Fibroblast of upper back skin (primary cell): ENCODE measurements at places on chromosomes 5 and 9.

GRCh38 chr9:87578625-87579024, 81.0 kb downstream of the DAPK1 start:
- no peak for DNase-seq

GRCh38 chr9:70229579-70229978, 29.2 kb upstream of the SMC5 start:
- DNase-seq: peak; percentile 51

GRCh38 chr5:126267438-126267837, 155.8 kb upstream of the GRAMD2B start:
- DNase-seq: no peak

DNA sequence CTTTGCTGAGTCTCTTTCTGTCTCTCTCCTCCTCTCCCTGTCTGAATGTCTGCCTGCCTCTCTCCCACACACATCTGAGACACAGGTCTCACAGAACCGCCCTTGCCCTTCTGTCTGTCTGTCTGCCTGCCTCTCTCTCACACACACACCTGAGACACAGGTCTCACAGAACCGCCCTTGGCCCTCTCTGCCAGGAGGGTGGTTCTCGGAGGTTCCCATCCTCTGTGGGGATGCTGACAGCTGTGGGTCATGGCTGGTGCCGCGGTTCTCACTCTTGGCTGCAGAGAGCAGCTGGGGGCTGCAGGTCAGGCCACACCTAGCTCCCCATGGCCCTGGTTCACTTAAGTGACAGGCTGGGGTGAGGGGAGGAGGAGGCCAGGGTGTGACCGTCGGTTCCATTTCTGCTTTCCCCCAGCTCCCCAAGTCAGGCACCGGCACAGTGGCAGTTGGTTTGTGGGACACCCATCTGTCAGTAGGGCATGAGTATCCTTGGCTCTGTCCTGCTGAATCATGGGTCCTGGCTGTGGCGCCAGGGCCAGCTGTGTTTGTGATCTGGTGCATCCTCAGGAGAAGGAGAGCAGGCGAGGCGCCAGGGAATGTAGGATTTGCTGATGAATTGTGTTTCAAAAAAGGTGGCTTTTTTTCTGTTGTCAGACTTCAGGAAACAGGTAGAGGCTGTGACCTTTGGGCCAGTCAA, 42.3 kb upstream of the CLPTM1L start:
- DNase-seq: no peak

GRCh38 chr5:56346741-56347535, 113.8 kb upstream of the ANKRD55 start:
- peak; percentile 93 for DNase-seq

DNA sequence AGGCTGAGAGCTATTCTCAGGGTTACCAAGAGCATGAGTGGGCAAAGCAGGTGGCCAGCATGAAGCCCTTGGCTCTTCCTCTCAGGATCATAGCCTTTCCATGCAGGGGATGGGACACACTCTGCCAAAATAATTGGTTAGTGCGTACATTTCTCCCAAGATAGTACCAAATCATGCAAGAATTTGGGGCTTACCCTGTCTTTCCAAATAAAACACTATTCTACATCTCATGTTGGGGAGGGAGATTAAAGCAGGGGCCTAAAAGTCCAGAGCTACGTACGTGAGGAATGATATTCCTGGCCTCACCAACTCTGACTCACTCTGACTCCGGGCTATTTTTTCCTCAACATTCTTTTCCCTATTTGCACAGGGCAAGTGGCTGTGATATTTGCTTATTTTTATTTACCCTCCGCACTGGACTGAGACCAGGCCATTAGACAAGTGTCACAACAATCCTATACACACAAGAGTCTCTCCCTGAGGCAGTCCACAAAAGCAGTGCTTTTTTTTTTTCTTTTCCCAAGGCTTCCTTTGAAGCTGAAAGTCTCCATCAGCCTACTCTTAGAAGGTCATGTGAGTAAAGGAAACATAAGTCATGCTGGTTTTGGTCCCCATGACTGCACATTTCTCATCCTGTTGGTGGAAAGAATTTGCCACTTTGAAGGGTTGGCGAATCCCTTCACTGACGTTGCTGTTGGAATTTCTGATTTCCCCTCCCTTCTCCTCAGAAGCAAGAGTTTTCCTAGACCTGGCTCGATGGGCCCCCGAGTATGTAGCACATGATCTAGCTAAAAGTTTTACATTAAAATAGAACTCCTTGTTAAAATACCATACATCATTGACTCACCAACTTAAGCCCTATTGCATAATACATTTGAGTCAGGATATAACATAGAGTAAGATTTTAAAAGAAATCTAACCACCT, 40.0 kb downstream of the TMEM252 start:
- peak; percentile 47 for DNase-seq

GRCh38 chr9:17017931-17018491, 116.8 kb upstream of the CNTLN start:
- DNase-seq: peak; percentile 73

DNA sequence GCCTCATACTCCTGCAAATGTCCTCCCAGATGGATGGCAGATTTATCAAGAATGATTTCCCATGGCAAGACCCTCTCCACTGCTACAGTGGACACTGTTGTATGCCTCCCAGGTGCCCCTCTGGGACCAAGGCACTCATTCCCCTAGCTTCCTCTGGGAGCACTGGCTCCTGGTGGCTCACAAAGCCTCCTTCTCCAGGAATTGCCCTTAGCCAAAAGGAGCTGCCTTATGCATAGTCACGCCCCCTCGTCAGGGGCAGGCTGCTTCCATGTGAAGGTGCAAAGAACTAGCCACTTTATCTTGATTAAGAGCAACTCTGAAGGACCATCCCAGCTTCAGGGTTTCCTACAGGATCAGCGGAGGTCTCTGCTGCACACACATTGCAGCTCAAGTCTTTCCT, 358.1 kb downstream of the CDK5RAP2 start:
- no peak for DNase-seq

GRCh38 chr9:68496356-68496755, 44.3 kb downstream of the TMEM252 start:
- DNase-seq: peak; percentile 41

DNA sequence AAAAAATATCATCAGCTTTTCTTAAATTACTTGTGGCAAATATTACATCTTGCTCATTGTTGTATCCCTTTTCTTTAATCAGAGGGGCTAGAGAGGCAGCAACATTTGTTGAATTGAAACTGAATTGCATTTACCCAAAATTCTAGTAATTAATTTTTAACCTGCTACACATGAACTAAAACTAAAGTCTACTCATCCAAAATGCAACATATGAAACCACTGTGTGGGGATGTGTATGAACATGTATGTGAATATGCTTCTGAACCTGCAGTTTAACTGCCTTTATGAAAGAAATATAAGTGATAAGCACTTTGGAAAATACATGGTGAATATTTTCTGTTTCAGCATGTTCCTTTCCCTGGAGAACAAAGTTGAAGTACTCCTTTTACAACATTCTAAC, 158.5 kb downstream of the KIAA0825 start:
- DNase-seq: no peak

GRCh38 chr5:33238826-33239695, 201.7 kb upstream of the TARS1 start:
- DNase-seq: no peak
